HFF-Myc (cell line): ENCODE measurements at places on chromosomes 5 and 9.

DNA sequence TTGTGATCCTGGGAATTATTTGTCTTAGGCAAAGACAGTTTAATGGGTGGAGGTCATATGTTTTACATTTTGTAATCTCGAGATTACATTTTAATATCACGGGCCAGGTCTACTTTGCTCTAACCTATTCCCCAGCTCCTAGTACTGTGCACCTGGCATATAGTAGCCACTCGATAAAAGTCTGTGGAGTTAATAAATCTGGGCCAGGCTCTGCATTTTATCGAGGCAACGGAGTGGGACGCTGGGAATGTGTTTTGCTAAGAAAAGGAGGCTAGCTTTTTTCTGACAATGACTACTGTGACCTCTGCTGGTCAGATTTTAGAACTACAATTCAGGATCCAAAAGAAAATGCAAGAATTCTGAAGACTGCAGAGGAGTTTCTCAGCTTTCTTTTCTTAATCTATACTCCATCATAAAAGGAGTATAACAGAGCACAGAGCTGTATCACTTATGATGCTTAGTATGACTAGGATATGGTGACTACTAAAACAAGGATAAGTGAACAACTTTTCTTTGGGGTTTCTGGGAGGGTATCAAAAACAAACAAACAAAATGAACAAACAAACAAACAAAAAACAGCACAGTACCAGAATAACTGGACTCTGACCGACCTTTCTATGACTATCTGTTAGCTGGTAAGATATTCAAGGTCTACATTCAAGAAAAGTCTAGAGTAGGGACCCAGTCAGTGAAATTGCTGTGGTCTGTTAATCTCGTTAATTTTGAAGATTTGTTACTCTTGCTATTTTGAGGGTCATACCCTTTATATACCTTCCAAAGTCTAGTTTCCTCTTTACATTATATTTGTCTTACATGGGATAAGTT is 46.1 kb upstream of the CER1 start:
- peak; percentile 25 for DNase-seq

- no peak for DNase-seq
Measured at GRCh38 chr5:128355961-128356360, 182.1 kb downstream of the FBN2 start.

GRCh38 chr5:73233053-73233460 is 60.1 kb downstream of the TMEM174 start:
- no peak for DNase-seq

- no peak for DNase-seq
Measured at GRCh38 chr9:27365707-27366376, 68.9 kb upstream of the EQTN start.

DNA sequence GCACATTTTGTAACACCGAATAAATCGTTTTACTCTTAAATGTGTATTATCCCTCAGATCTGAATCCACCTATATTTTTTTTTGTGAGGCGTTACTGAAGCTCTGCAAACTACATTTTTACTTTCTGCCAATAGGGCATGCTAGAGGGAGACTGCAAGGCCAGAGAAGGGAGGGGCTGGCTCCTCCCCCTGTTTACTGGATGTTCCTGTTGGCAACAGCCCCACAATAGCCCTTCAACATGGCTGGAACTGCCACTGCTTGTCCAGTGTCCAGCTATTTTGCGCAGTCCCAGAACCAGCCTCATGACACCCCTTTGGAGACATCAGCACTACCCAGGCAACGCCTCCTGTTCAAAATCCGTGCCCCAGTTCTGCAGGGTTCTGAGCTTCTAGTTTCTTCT is 85.4 kb upstream of the MIER3 start:
- no peak for DNase-seq

DNA sequence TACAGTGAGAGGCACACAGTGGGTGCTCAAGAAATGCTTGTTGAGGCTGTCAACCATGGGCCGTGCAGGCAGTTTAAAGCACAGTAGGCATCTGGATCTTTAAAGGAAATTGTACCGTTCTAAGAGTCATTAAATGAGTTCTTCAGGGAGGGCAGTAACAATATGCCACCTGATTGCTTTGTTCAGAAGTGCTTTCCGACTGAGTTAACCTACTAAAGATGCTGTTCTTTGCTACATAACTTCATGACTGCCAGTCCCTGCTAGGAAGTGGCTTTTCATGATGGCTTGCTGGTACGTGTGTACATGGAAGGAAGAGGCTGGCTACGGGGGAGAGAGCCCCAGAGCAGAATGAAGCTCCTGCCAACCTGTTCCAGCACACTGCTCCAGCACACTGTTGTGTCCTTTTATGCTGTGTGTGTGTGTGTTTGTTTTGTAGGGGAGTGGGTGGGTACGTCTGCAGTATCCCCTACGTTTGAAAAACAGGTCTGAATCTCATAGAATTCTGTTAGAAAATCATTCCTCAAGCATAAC is 41.9 kb upstream of the PPP2R2B start:
- DNase-seq: no peak

DNA sequence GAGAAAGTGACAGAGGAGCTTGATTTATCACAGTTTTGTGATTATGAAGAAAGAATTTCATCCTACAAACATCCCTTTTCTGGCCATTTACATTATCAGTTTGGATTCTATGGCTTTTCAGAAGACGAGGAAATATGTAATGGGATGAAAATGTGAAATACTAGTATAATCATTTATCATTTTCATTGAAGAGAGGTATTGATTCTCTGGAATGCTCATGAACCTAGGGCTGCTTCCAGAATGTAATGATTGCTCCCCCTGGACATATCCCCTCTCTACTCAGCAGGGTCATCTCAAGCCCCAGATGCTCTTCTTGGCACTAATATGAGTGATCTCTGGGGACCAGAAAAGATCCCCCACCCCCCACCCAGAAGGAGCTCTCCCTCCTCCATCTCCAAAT is 106.7 kb upstream of the ZNF618 start:
- DNase-seq: no peak

DNA sequence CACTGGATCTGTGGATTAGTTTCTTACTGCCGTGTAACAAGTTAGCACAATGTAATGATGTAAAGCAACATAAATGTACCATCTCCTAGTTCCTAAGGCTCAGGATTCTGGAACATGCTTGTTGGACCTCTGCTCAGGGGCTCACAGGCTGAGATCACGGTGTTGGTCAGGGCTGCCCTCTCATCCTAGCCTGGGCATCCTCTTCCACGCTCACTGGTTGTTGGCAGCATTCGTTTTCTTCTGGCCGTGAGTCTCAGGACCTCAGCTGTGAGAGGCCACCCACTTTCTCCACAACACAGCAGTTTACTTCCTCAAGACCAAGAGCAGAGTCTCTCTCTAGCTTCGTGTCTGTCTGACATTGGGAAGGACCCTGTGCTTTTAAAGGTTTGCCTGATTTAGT is 17.3 kb downstream of the RASGEF1C start:
- DNase-seq: no peak

DNA sequence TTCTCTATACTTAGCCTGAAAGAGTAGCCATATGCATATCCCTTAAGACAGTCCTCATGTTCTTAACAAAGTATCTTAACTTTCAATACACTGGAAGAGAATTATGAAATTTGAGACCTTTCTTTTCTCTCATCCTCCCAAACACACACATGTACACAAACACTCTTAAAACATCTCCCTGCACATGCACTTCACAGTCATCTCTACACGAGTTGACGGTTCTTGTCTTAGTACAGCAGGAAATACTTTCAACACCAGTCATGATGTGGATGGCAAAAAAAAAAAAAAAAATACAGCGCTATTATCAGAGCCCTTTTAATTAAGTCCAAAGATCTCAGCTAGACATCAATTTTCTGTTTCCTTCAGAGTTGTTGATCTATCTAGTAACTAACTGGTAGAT is 43.6 kb upstream of the PCSK1 start:
- DNase-seq: peak; percentile 16

DNA sequence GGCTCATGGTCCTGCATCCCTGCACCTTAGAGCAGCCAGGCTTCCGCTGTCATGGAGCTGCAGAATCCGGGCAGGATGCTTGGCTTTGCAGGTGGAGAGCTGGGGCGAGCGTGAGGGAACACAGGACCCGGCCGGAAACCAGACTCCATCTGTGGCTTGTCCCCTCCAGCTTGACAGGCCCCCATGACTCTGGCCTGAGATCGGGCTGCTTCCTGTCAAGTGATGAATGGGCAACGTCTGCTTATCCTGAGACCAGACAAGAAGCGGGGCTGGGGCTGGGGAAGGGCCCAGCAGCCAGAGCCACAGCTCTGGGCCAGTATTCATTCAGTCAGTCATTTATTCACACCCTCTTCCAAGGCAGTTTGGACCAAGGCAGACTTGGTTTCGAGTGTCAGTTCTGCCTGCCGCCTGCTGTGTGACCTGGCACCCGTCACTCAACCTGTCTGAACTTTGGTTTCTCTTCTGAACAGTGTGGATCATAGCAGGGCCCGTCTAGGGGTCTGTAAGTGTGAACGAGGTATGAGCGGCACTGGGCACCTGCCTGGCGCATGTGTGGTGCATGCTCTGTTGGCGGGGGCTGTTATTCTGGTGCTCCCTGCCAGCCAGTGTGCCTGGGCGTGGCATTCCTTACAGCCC is 37.5 kb downstream of the NEK6 start:
- no peak for DNase-seq

DNA sequence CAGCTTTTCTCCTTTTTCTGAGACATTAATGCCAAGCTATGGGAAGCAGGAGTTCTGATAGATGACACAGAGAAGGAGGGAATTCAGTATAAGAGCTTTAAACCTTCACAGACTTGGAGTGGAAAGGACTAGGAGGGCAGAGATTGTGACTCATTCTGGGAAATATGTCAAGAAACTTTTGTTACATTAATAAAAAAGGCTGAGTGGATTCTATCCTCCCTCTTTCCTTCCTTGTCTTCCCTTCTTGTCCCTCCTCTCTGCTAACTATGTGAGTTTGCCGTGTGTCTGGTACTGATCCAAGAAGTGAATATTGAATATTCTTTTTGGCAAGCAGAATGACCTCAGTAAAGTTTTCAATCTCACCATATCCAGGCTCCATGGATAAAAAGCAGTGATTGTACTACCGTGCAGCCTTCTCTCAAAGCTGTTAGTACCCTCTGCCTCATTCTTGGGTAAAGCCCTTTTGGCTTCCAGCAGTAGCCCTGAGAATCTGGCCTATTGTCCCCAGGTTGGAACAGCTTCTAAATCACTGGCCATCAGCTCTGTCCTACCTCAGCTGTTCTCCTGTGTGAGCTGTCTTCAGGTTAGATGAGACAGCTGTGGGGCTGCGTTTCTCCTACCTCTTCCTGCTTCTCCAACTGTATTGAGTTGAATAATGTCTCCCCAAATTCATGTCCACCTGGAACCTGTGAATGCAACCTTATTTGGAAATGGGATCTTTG is 73.9 kb downstream of the ATG10 start:
- DNase-seq: peak; percentile 3

DNA sequence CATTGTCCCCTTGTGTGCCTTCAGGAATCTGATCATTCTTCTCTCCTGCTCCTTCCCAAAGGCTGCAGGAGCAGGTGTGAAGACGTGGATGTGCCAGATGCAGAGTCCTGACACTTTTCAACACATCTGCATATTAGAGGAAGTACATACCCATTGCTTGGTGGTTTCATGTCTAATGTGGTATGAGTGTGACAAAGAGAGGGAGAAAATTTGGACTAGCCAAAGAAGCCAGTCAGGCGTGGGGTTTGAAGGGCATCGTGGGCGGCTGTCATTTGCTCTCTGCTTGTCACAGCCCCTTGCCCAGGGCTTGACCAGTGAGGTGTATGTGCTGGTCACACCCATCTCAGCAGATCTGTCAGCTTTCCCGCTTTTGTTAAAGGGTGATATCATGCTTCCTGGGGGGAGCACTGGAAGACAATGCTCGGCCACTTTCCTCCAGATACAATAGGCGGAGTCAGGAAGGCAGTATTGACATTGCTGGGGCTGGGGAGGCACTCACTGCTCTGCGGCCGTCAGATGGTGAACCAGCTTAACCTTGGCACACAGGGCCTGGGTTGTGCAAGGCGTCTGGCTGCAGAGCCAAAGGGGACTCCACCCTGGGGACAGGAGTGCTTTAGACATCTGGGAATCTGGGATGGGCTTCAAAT is 8.6 kb downstream of the TEK start:
- DNase-seq: no peak

- no peak for DNase-seq
Measured at GRCh38 chr5:148401604-148402003, 17.8 kb downstream of the FBXO38 start.

DNA sequence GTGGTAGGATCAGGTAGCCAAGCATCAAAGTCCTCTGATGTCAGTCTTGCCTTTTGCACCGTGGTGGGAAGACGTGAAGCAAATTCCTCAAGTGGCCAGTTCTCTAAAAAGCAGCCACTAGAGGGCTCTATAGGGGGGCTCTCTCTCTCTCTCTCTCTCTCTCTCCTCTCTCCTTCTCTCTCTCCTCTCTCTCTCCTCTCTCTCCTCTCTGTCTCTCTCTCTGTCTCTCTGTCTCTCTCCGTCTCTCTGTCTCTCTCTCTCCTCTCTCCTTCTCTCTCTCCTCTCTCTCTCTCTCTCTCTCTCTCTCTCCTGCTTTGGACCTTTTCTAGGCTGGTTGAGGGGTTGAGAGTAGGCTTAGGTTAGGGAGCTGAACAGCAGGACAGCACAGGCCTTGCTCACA is 13.9 kb upstream of the OSMR start:
- no peak for DNase-seq

GRCh38 chr5:98917433-98917832 is 11.4 kb downstream of the CHD1 start:
- no peak for DNase-seq

DNA sequence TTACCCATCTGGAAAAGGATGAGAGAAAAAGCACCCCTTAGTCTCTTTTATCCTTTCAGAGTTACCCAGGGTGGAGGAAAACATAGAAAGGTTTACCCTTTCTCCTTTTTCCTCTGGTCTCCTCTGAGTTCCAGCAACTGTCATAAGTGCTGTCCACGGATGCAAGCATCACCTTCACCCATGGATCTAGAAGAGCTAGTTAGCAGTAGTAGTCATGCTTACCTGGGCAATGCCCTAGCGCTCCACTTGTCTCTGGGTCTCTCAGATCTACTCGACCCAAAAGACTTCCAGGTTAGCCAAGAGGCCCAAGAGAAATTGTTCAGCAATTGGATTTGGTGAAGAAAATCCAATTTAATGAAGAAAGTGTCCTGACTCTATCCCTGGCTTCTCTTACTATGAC is 656.2 kb upstream of the PTPRD start:
- DNase-seq: no peak

- DNase-seq: no peak
Measured at GRCh38 chr5:142307146-142307890, 17.5 kb downstream of the SPRY4 start.

GRCh38 chr5:67009028-67009427 is 187.6 kb downstream of the CD180 start:
- no peak for DNase-seq

DNA sequence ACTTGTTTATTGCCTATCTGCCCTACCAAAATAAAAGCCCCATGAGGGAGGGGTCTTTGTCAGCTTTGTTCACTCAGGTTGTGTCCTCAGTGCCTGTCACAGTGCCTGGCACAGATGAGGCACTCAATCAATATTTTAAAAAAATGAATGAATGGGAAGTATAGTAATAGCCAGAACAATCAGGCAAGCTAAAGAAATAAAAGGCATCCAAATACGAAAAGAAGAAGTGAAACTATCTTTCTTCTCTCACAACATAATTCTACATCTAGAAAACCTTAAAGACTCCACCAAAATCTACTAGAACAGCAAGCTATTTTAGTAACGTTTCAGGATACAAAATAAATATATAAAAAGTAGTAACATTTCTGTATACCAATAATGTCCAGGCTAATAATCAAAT is 37.8 kb upstream of the C5orf63 start:
- DNase-seq: no peak
